Activated B cell treated with CpG ODN at 0.5 μM for 24 hours (primary cell): ENCODE measurements at places on chromosomes 7 and 10. TPM values are rescaled to one million over a fixed set of nuclear protein-coding genes. Genes with fewer than 3 reads are reported as not detected.
A peak's percentile ranks its signal among the peaks of the same experiment; 100 is the strongest.

- no peaks in the 10 kb centered on the region for H3K27me3 ChIP-seq
- no peak for DNase-seq
- peak overlapping the region; percentile 72 for H3K27ac ChIP-seq
- H3K4me1 ChIP-seq, result peaks cover 56% of the 10 kb centered on the region
- peak overlapping the region; percentile 83 for H3K4me3 ChIP-seq
These were observed 994 bp downstream of the SLC25A28 start for GRCh38 chr10:99619090-99619800.

- H3K4me3 ChIP-seq, result no peak overlapping the region
- H3K36me3 ChIP-seq, result no peaks in the 10 kb centered on the region
These were observed 42.8 kb downstream of the FOXL3 start for GRCh38 chr7:332646-333392.

- H3K27ac ChIP-seq, result peak overlapping the region; percentile 42
- no peaks in the 10 kb centered on the region for H3K27me3 ChIP-seq
- peaks cover 47% of the 10 kb centered on the region for H3K4me1 ChIP-seq
- DNase-seq, result no peak
- H3K4me3 ChIP-seq, result peak overlapping the region; percentile 16
These were observed 337.6 kb downstream of the FRMD4A start for GRCh38 chr10:13993169-13993568.

DNA sequence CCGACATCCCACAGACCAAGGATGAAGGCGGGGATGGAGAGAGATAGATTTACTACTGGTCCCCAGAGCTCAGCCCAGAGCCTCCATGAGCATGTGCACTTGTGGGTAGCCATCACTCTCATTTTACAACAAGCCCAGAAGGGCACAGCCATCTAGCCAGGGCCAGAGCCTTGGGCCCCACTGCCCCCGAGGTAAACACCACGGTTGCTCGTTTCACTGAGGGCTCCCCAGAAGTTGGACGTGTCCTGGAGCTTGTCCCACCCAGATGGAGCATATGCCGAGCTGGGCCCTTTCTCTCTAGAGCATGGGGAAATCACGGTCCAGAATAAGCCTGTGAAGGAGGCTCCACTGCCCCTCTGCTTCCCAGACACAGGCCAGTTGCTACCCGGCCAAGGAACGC is 9.0 kb upstream of the TMEM120A start:
- peaks cover 3% of the 10 kb centered on the region for H3K4me1 ChIP-seq
- DNase-seq, result no peak
- H3K36me3 ChIP-seq, result peaks cover 41% of the 10 kb centered on the region
- no peak overlapping the region for H3K4me3 ChIP-seq
- no peak overlapping the region for H3K27ac ChIP-seq

- H3K4me3 ChIP-seq, result no peak overlapping the region
- peaks cover 8% of the 10 kb centered on the region for H3K27me3 ChIP-seq
- H3K27ac ChIP-seq, result no peak overlapping the region
- H3K36me3 ChIP-seq, result no peaks in the 10 kb centered on the region
These were observed 49.5 kb upstream of the CAPZA2 start for GRCh38 chr7:116812860-116813259.

DNA sequence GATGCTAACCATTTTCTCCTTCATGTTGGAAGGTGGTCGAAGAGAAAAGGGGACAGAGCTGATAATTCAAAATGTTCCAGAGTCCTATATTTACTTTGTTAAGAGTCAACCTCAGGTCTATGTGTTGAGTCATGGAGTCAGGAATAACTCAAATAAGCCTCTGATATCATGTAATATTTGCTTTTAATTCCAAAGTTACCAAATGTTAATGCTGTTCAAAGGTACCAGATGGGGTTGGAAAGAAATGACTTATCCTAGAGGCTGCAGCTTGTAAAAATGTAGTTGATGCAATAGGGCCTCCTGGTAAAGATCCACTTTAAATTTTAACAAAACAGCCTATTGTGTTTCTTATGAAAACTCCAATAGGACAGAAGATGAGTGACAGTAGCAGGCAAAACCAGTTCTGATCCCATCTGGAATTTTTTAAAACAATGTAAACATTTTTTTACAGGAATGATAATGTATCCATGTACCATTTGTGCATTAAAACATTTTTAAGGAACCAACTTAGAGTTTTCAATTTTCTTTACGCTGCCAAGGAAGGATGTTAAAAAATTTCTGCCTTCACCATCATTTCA is 218.2 kb downstream of the ANK3 start:
- H3K36me3 ChIP-seq, result peaks cover 11% of the 10 kb centered on the region
- H3K4me3 ChIP-seq, result no peak overlapping the region
- H3K27ac ChIP-seq, result no peak overlapping the region
- H3K27me3 ChIP-seq, result no peaks in the 10 kb centered on the region
- no peak for DNase-seq
- no peaks in the 10 kb centered on the region for H3K4me1 ChIP-seq

DNA sequence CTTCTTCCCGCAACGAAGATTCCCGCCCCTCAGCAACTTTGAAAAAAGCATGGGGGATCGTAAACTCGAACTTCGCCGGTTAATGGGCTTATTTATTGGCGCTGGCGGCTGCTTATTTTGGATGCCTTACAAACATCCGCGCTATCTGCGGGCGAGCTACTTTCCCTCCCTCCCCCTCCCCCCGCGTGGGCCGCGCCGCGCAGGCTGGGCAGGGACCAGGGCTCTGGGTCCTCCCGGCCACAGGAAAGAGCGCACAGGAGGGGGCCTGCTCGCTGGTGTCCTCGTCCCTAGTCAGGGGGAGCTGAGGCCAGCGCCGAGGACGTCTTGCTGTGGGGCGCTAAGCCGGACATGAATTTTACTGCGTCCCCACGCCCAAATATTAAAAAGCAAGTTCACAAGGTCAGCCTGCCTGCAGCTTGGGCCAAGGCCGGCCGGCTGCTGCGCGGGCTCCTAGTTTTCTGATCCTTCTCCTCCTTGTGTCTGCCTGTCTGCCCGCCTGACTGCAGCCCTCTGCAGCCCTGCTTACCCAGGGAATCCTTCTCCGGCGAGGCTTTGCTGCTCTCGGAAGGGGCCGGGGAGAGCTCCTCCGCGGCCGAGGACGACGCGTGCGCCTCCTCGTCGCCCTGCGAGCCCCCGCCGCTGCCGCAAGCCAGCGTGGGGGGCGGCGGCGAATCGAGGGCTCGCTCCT is 1.2 kb downstream of the HOXA10 start:
- no peak overlapping the region for H3K27ac ChIP-seq
- no peak for DNase-seq
- H3K36me3 ChIP-seq, result no peaks in the 10 kb centered on the region
- H3K27me3 ChIP-seq, result peaks cover 54% of the 10 kb centered on the region
- peaks cover 20% of the 10 kb centered on the region for H3K4me1 ChIP-seq

- no peak for DNase-seq
- no peak overlapping the region for H3K4me3 ChIP-seq
- H3K27me3 ChIP-seq, result no peaks in the 10 kb centered on the region
- H3K36me3 ChIP-seq, result peaks cover 68% of the 10 kb centered on the region
These were observed 13.6 kb downstream of the OPTN start for GRCh38 chr10:13113544-13113943.

GRCh38 chr7:131627735-131628190 is 71.3 kb upstream of the PODXL start:
- H3K27me3 ChIP-seq, result peaks cover 11% of the 10 kb centered on the region
- H3K27ac ChIP-seq, result no peak overlapping the region
- H3K4me1 ChIP-seq, result no peaks in the 10 kb centered on the region
- H3K4me3 ChIP-seq, result no peak overlapping the region

- H3K27ac ChIP-seq, result no peak overlapping the region
- no peak for DNase-seq
- no peaks in the 10 kb centered on the region for H3K27me3 ChIP-seq
- no peaks in the 10 kb centered on the region for H3K36me3 ChIP-seq
- no peaks in the 10 kb centered on the region for H3K4me1 ChIP-seq
These were observed 329.8 kb upstream of the MBL2 start for GRCh38 chr10:53102424-53102823.

- H3K4me1 ChIP-seq, result peaks cover 83% of the 10 kb centered on the region
- peak overlapping the region; percentile 98 for H3K4me3 ChIP-seq
- H3K36me3 ChIP-seq, result peaks cover 30% of the 10 kb centered on the region
These were observed 70.3 kb upstream of the KMT2E start for GRCh38 chr7:104943502-104944343.

DNA sequence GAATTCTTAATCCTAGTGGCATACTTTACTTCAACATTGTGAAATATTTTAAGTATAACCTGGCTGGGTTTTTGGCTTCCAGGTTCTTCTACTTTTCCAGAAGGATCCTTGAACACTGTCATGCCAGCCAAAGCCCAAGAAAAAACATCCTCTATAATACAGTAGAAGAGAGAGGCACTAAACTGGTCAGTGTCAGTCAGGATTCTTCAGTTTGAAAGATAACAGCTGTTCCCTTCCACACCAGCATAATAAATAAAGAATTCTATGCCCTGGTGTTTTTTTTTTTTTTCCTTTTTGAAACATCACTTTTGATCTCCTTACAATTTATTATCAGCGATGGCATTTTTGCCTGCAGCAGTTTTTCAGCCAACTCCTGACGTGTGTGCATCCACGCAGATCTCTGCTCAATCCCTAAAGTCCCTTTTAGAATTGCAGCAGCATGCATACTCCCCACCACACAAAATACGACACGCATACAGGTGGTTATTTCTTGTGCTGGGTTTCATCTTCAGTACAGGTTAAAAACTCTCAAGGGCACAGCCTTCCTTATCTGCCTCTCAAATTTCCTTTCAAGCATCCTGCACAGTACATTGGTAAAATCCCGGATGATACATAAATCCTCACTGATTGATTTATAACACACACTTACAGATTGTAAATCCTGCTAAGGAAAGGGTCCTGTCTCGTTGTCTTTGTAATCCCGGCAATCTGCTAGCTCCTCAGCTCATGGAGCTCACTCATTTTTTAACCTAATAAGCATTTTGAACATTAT is 100.2 kb downstream of the TPK1 start:
- no peak for DNase-seq
- H3K4me3 ChIP-seq, result no peak overlapping the region
- peaks cover 2% of the 10 kb centered on the region for H3K4me1 ChIP-seq

DNA sequence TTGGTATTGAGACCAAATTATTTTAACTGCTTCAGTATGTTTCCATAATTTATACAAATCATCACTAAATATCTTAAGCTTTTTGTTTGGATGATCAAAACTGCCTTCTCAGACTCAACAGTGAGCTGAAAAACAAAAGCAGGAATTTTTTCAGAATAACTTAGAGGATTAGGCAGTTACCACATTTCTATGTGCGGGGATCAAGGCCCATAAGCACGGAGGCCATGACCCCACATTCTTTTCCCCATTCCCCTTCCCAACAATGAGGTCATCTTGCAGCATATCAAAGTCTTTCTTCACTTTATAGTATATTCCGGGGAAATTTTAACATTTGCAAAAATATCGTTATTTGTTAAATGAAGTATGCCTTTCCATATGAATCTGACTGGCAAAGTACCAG is 125.8 kb downstream of the ELMO1 start:
- H3K36me3 ChIP-seq, result peaks cover 47% of the 10 kb centered on the region
- H3K4me1 ChIP-seq, result no peaks in the 10 kb centered on the region

DNA sequence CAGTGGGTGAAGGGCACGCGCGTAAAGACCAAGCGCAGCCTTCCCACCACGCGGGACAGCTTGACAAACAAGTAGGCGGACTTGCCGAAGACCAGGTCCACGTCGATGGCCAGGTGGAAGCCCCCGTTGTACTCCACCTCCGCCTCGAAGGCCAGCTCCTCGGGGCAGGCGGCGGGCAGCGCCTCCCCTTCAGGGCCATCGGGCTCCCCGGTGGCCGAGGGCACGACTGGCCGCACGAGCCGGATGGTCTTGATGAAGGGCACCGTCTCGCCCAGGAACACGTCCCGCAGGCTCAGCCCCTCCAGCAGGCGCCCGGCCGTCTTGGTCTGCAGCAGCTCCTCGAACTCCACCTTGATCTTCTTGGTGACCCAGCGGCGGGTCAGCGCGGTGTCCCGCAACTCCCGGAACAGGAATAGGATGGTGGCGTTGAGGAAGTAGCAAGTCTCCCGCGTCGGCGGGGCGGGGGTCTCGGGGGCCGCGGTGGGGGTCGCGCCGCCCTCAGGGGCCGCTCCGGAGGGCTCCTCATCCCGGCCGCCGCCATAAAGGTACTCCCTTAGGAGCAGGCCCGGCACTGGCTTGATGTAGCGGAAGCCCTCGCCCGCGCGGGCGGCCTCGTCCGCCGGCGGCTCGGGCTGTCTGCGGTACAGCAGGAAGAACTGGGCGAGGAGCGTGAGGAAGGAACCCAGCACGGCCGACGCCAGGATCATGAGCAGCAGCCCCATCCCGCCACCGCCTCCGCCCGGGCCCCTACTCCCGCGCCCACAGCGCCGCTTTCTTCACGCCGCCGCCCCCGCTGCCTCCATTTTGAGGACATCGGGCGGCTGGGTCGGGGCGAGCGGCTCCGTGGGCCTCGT is 507 bp downstream of the PDZD8 start:
- H3K36me3 ChIP-seq, result peaks cover 4% of the 10 kb centered on the region
- peak; percentile 38 for DNase-seq
- H3K4me3 ChIP-seq, result peak overlapping the region; percentile 93
- H3K4me1 ChIP-seq, result peaks cover 38% of the 10 kb centered on the region
- peaks cover 13% of the 10 kb centered on the region for H3K27me3 ChIP-seq

- H3K27ac ChIP-seq, result no peak overlapping the region
- H3K27me3 ChIP-seq, result no peaks in the 10 kb centered on the region
- no peak for DNase-seq
- H3K4me3 ChIP-seq, result no peak overlapping the region
These were observed 6.6 kb downstream of the ANK3 start for GRCh38 chr10:60382946-60383681.

- no peak for DNase-seq
- H3K27ac ChIP-seq, result no peak overlapping the region
- no peaks in the 10 kb centered on the region for H3K4me1 ChIP-seq
- no peaks in the 10 kb centered on the region for H3K27me3 ChIP-seq
- H3K36me3 ChIP-seq, result peaks cover 36% of the 10 kb centered on the region
These were observed 12.8 kb downstream of the RAB11FIP2 start for GRCh38 chr10:118033905-118034304.

GRCh38 chr7:36408589-36408988 is 18.9 kb downstream of the ANLN start:
- no peaks in the 10 kb centered on the region for H3K27me3 ChIP-seq
- H3K27ac ChIP-seq, result no peak overlapping the region
- DNase-seq, result no peak
- H3K4me1 ChIP-seq, result no peaks in the 10 kb centered on the region
- no peak overlapping the region for H3K4me3 ChIP-seq
- no peaks in the 10 kb centered on the region for H3K36me3 ChIP-seq

- H3K27me3 ChIP-seq, result no peaks in the 10 kb centered on the region
- no peak overlapping the region for H3K27ac ChIP-seq
- no peak for DNase-seq
- no peaks in the 10 kb centered on the region for H3K4me1 ChIP-seq
These were observed 454.0 kb upstream of the SORCS1 start for GRCh38 chr10:107618504-107618994.

ZNF365 gene
- total RNA-seq, result not detected in 2 replicates

AGBL3 gene
- total RNA-seq, result 6.1 and 9.6 TPM in 2 replicates

OPN1SW gene
- not detected in 2 replicates for total RNA-seq

AMPH gene
- not detected in 2 replicates for total RNA-seq

PMPCB gene
- 76.9 and 80.8 TPM in 2 replicates for total RNA-seq

TCTN3 gene
- 44.5 and 47.5 TPM in 2 replicates for total RNA-seq

LSM8 gene
- total RNA-seq, result 50.9 and 52.3 TPM in 2 replicates

FAM131B gene
- total RNA-seq, result not detected in 2 replicates

PTCD1 gene
- 8.4 and 13.4 TPM in 2 replicates for total RNA-seq

ADGRA1 gene
- total RNA-seq, result not detected in 2 replicates

NXPH1 gene
- total RNA-seq, result not detected in 2 replicates
